ENCODE measurements at places on chromosomes 13 and 19.
A peak's percentile ranks its signal among the peaks of the same experiment; 100 is the strongest.

- no peak for DNase-seq
Measured at GRCh38 chr13:41966671-41967070, 5.8 kb upstream of the VWA8 start.

- peak; percentile 9 for DNase-seq
Measured at GRCh38 chr13:92187378-92187989, 789.1 kb downstream of the GPC5 start.

- DNase-seq, result no peak
Measured at GRCh38 chr19:15897738-15898276, at the start of gene CYP4F2. Gene CYP4F2 (minus strand): TSS chr19:15898074. CDS start chr19:15897611, 463 bp downstream.

- DNase-seq, result no peak
Measured at GRCh38 chr13:74171641-74172040, 37.4 kb upstream of the KLF12 start.

GRCh38 chr13:27969082-27969865 lies at the start of gene CDX2:
Gene CDX2 (minus strand): TSS chr13:27969315. CDS start chr13:27969006, 309 bp downstream.
- DNase-seq, result no peak

DNA sequence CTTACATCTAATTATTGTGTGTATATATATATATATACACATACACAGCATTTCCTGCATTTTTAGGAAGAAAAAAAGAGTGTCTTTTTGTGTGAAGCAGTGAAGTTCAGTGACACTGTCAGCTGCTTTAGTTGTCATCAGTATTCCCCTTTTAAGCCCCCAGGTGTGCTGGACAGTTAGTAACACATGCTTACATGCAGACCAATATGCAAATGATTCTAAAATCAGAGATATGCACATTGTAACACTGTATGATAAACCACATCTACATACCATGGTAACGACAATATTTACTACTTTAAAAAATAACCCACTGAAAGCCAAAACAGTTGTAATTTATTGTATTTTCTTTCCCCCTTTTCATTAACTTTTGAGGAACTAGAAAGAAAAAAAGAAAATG lies 16.8 kb downstream of the LHFPL6 start:
- DNase-seq, result no peak

- no peak for DNase-seq
Measured at GRCh38 chr19:39915848-39916215, 18.6 kb downstream of the FCGBP start.

DNA sequence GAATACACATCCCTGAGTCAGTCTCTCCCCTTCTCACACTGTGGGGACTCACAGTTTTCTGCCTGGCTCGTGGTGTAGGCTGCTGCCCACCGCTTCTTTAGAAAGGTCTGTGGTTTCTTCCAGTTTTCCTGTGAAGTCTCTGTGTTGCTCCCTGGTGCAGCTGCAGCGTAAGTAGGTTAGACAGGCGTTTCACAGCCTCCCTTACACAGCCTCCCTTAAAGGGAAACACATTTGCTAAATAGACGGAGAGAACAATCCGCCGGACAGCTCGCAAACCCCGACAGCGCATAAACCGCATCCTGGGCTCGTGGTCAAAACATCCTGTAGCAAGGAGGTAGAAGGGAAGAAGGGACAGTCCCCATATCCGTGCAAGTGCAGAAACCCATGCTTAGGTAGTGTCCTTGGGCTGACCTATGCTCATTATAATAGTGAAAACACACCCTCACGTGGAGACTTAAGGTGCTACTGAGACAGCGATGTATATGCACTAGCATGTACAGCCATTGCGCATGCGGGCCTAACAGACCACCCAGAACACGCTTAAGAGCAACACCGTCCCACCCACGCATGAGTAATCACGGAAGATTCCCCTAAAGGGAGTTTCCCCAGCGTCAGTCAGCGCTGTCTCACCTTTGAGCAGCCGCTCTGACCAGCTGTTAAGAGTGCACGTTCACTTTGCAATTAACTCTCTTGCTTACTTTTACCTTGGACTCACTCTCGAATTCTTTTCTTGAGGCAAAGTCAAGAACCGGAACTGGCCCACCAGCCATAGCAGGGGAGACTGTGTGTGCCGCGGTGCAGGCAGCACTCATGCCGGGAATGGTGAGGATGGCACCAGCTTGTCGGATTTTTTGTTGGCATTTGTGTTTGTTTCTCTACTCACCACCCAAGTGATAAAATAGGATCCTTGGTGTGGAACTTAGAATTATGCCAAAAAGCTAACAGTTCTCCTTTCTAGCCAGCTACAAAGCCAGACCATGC lies 16.6 kb downstream of the SIGLEC8 start:
- DNase-seq, result no peak

DNA sequence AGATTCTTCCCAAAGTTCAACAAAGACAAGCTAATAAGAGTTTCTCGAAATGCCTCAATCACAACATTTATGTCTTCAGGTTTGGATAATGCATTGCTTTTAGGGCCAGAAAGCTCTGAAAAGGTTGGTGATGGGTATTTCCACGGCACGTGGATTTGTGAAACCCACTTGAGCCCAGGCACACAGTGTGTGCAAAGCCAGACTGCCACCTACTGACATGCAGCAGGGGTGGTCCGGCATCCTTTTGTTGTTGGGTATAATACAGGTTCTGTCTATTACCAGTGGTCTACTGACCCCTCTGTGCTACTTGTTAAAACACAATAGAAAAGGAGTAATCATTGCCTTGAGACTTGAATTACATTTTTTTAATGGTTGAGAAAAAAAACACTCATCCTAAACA lies 225.6 kb downstream of the RAP2A start:
- DNase-seq, result no peak

DNA sequence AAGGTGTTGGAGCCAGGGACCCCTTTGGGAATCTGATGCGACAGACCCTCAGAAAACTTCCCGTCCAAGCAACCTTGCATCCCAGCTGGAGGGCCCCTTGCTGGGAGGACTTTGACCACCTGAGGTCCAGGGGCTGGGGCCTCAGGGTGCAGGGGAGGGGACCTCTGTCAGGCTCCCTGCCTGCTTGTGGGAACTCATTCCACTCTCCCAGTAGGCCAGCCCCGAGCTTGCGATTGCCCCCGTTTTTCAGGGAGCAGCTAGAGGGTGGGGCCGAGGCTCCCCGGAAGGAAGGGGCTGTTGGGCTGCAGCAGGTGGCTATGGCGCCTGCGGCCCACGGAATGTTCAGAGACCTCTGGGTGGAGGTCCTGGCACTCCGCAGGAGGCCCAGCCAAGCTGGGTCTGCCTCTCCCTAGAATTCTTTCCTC lies 2.8 kb downstream of the GNA11 start:
- DNase-seq, result no peak

GRCh38 chr13:19861762-19862161 lies 1.7 kb downstream of the ZMYM5 start:
- DNase-seq, result no peak

GRCh38 chr19:55175117-55175867 lies 4.8 kb downstream of the SYT5 start:
- DNase-seq, result no peak

DNA sequence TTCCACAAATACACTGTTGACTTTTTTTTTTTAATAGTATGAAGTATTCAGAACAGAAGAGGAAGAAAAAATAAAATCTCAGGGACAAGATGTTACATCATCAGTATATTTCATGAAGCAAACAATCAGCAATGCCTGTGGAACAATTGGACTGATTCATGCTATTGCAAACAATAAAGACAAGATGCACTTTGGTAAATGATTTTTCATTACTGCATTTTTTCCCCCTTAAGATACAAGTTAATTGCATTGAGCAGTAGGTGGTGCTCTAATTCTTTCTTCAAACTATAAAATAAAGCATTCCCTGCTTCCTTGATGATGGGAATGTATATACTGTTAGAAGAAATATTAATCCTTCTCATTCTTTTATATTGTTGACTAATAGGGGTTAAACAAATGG lies 17.1 kb downstream of the UCHL3 start:
- DNase-seq, result no peak

GRCh38 chr19:57558525-57558924 lies 1.1 kb downstream of the ZNF550 start:
- DNase-seq, result no peak

Data from NCI-H2107 (cell line).